ENCODE measurements at places on chromosomes 5 and 9.

- no peaks in the 10 kb centered on the region for H3K27me3 ChIP-seq
- peak overlapping the region; percentile 93 for H3K4me3 ChIP-seq
- peak overlapping the region; percentile 99 for H3K27ac ChIP-seq
- no peak for DNase-seq
- peaks cover 64% of the 10 kb centered on the region for H3K4me1 ChIP-seq
- peaks cover 8% of the 10 kb centered on the region for H3K36me3 ChIP-seq
These were observed 5.7 kb downstream of the NFIB start for GRCh38 chr9:14307989-14308852.

DNA sequence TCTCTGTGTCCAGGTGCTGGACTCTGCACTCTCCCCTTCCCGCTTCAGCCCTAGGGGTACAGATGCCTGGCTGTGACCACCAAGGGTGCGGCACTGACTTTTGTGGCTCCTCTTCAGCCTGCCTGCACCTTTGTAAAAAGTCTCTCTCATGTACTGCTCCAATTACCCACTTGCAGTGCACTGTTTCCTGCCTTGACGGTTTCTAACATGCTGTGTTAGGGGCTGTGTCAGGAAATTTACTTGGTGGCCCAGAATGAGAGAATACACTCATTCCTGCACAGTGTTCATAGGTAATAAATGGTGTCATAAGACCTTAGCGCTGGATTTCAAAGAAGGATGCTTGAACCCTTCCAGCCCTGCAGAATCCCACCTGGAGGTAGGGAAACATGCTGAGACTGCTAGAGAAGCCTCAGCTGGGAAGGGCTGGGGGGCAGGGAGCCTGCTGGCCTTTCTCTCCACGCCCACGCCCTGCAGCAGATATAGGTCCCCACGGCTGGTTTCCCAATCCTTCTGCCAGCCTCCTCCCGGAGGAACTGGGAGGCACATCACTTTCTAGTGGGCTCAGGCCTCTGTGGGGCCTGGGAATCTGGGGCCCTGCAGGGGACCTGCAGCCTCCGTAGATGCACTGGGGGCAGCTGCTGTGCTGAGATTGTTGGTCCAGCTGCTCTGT is 17.6 kb upstream of the HRH2 start:
- no peaks in the 10 kb centered on the region for H3K4me1 ChIP-seq
- H3K4me3 ChIP-seq, result no peak overlapping the region
- no peaks in the 10 kb centered on the region for H3K27me3 ChIP-seq
- H3K27ac ChIP-seq, result no peak overlapping the region
- no peaks in the 10 kb centered on the region for H3K36me3 ChIP-seq

DNA sequence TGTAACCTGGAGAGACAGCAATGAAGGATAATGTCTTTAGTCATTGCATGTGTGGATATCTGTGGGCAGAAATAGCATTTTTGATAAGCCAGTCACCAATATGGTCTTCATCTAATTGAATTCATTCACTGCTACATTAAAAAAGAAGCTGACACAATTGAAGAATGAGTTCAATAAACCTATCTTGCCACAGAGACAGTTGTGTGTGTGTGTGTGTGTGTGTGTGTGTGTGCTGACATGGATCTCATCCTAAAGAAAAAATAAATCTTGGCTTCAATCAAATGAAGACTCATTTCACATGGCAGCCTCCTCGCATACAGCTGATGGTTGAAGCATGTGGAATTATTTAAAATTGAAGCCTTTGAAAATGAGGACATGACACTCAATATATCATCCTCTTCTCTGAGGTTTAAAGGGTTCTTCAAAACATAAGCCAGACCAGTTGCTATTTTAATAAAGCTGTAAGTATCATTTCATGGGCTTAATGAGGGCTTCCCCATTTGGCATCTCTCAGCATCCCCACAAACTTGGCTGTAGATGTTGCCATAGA is 118.5 kb upstream of the PTPN3 start:
- no peaks in the 10 kb centered on the region for H3K27me3 ChIP-seq
- no peak overlapping the region for H3K4me3 ChIP-seq
- no peaks in the 10 kb centered on the region for H3K36me3 ChIP-seq
- DNase-seq, result no peak

DNA sequence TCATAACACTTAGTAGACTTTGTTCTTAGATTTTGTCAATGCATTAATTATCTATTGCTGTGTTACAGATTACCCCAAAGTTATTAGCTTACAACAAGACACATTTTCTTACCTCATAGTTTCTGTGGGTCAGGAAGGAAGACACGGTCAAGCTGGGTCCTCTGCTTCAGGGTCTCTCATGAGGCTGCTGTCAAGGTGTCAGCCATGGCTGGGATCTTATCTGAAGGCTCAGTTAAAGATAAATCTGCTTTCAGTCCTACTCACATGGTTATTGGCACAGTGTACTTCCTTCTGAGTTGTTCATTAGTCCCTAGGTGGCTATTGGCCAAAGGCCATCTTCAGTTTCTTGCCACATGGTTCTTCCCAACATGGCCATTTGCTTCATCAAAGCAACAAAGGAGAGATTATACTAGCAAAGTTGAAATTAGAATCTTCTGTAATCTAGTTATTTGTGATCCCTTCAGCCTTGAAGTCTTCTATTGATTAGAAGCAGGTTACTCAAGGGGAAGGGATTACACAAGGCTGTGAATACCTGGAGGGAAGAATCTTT is 25.2 kb downstream of the TDRD7 start:
- H3K4me1 ChIP-seq, result peaks cover 6% of the 10 kb centered on the region
- no peak overlapping the region for H3K27ac ChIP-seq

- H3K27me3 ChIP-seq, result no peaks in the 10 kb centered on the region
- peaks cover 87% of the 10 kb centered on the region for H3K4me1 ChIP-seq
- H3K4me3 ChIP-seq, result peak overlapping the region; percentile 19
- peak overlapping the region; percentile 63 for H3K27ac ChIP-seq
These were observed 7.1 kb downstream of the NFX1 start for GRCh38 chr9:33297432-33297831.

- H3K4me3 ChIP-seq, result no peak overlapping the region
- H3K27ac ChIP-seq, result no peak overlapping the region
- H3K4me1 ChIP-seq, result peaks cover 4% of the 10 kb centered on the region
- DNase-seq, result no peak
These were observed 33.2 kb downstream of the CSF1R start for GRCh38 chr5:150052956-150053712.

GRCh38 chr5:40554054-40554453 is 125.7 kb upstream of the PTGER4 start:
- no peak for DNase-seq
- no peaks in the 10 kb centered on the region for H3K36me3 ChIP-seq
- H3K27ac ChIP-seq, result no peak overlapping the region
- H3K27me3 ChIP-seq, result no peaks in the 10 kb centered on the region
